Activated CD8-positive, alpha-beta T cell treated with anti-CD3 and anti-CD28 coated beads for 36 hours (primary cell): ENCODE measurements at places on chromosomes 5 and 9. TPM values are rescaled to one million over a fixed set of nuclear protein-coding genes. Genes with fewer than 3 reads are reported as not detected.

GRCh38 chr5:172008689-172009141 is 2.3 kb upstream of the FBXW11 start:
- DNase-seq, result no peak
- H3K4me1 ChIP-seq, result peaks cover 33% of the 10 kb centered on the region
- no peak overlapping the region for H3K27ac ChIP-seq
- H3K27me3 ChIP-seq, result no peaks in the 10 kb centered on the region
- peaks cover 17% of the 10 kb centered on the region for H3K36me3 ChIP-seq

Gene CCDC192
- not detected for total RNA-seq

DNA sequence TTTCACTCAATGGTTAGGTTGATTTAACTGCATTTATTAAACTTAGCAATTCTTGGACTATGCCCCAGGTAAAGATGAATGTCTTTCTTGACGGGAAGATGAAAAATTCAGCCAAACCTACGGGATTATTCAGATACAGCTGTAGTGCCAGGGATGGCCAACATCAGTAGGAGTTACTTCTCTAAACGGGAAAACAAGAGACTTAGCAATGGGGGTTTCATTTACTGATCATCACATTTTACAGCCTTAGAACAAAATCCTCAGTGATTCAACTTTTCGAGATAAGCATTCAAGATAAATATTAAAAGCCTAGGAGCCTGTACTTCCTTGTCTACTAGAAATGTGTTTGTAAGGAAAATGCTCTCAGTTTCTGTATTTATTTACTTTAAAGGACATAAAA is 46.1 kb downstream of the S1PR3 start:
- DNase-seq, result no peak
- H3K27me3 ChIP-seq, result peaks cover 25% of the 10 kb centered on the region
- H3K4me1 ChIP-seq, result no peaks in the 10 kb centered on the region

- DNase-seq, result no peak
- H3K4me1 ChIP-seq, result no peaks in the 10 kb centered on the region
- no peaks in the 10 kb centered on the region for H3K36me3 ChIP-seq
- no peak overlapping the region for H3K4me3 ChIP-seq
- no peaks in the 10 kb centered on the region for H3K27me3 ChIP-seq
- no peak overlapping the region for H3K27ac ChIP-seq
Observed at GRCh38 chr5:169728-170094, 21.6 kb upstream of the LRRC14B start.

DNA sequence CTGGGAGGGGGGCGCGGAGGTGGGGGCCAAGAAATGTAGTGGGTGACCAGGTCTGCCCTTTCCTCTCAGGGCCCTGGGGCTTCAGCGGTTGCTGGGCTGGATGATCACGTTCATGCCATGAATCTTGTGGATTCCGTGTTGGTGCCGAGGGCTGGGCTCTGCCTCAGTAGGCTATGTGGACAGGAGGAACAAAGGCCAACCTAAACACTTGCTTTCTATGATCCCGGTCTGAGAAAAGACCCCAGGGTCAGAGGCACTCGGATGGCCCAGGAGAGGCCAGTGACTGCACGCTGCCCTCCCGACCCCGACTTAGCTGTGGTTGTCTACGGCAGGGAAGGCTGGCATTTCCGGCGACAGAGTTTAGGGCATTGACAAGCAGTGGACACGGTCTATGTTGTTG is 26.6 kb downstream of the PHF2 start:
- peaks cover 21% of the 10 kb centered on the region for H3K36me3 ChIP-seq
- no peak for DNase-seq
- peaks cover 39% of the 10 kb centered on the region for H3K4me1 ChIP-seq
- no peaks in the 10 kb centered on the region for H3K27me3 ChIP-seq
- H3K4me3 ChIP-seq, result no peak overlapping the region

DNA sequence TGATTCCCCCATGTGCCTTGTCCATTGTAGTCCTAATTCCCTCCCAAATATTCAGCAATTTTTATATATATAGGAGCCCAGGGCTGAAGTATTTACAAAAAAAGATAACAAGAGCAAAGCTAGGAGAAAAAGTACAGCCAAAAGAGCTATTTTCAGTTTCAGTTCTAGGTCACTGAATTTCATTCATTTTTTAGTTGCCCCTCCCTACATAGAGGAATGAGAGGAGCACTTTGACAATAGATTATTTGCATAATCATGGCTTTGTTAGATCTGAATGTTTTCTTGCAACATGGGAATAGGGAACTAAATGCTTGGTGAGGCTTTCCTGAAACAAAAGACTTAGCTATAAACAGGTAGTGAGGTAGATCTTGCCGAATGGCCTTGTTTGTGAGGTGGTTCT is 15.3 kb upstream of the F2RL2 start:
- no peaks in the 10 kb centered on the region for H3K27me3 ChIP-seq
- H3K27ac ChIP-seq, result peak overlapping the region; percentile 51
- H3K4me1 ChIP-seq, result peaks cover 6% of the 10 kb centered on the region

DNA sequence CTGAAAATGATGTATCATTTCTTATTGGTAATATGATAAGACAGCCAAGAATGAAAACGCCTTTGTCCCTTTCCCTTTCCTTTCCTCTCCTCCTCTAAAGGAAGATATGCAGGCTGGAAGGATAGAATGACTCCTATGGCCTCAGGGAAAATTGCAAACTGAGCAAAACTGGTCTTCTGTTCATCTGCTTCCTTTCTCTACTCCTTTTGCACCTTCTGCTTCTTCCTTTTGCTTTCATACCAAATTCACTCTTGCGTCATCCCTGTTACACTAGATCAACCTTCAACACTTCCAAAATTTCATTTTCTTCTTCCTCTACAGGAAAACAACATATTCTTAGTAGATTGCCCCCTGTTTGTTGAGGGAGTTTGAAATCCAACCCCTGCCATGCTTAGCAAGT is 234.1 kb downstream of the ADAMTS6 start:
- no peaks in the 10 kb centered on the region for H3K36me3 ChIP-seq
- no peaks in the 10 kb centered on the region for H3K27me3 ChIP-seq
- no peak overlapping the region for H3K27ac ChIP-seq
- H3K4me1 ChIP-seq, result no peaks in the 10 kb centered on the region
- no peak overlapping the region for H3K4me3 ChIP-seq

- H3K27ac ChIP-seq, result no peak overlapping the region
- H3K27me3 ChIP-seq, result no peaks in the 10 kb centered on the region
- DNase-seq, result no peak
- no peaks in the 10 kb centered on the region for H3K36me3 ChIP-seq
- H3K4me3 ChIP-seq, result no peak overlapping the region
Observed at GRCh38 chr5:60362158-60362557, 337.8 kb downstream of the DEPDC1B start.

- H3K27me3 ChIP-seq, result peaks cover 2% of the 10 kb centered on the region
- H3K4me1 ChIP-seq, result no peaks in the 10 kb centered on the region
- DNase-seq, result no peak
- H3K4me3 ChIP-seq, result no peak overlapping the region
- H3K27ac ChIP-seq, result no peak overlapping the region
- H3K36me3 ChIP-seq, result no peaks in the 10 kb centered on the region
Observed at GRCh38 chr9:73782166-73782565, 630.5 kb downstream of the ANXA1 start.

Gene ANKRD34B
- not detected for total RNA-seq

DNA sequence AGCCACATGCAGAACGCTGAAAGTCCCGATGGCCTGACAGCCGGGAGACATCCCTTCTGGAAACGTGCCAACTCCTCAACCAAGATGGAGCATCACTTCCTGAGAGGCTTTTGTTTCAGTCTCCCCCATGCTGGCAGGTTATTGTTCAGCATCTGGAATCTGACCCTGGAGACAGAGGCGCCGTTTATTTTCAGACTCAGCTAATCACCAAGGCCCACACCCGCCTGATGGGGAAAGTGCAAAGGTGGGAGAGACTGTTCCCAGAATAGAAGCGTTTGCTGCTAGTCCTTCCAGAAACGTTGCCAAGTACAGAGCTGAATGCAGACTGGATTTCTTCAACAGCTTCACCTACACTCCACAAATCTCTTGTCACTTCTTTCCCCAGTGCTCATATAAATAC is 41.8 kb upstream of the S1PR3 start:
- no peak overlapping the region for H3K4me3 ChIP-seq
- peaks cover 5% of the 10 kb centered on the region for H3K27me3 ChIP-seq
- H3K4me1 ChIP-seq, result peaks cover 2% of the 10 kb centered on the region
- no peak overlapping the region for H3K27ac ChIP-seq
- DNase-seq, result no peak

DNA sequence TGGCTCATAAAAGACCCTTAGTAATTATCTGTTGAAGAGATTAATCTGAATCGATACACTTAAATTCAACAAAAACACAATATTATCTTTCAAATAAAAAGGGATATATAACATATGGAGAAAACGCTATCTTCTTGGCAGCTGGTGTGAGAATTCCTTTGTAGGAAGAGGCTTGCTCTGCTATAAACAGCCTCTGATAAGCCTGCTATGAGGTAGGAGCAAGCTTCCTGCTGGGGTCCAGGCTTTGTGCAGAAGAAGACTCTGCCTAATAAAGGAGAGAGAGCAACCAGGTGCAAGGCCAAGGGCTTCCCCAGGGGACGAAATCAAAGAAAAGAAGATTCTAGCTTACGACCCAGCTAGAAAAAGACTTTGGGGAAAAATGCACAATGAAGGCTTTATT is 43.3 kb upstream of the SSBP2 start:
- no peak overlapping the region for H3K27ac ChIP-seq
- H3K4me1 ChIP-seq, result no peaks in the 10 kb centered on the region
- no peak overlapping the region for H3K4me3 ChIP-seq
- no peak for DNase-seq
- H3K27me3 ChIP-seq, result no peaks in the 10 kb centered on the region
- H3K36me3 ChIP-seq, result no peaks in the 10 kb centered on the region

DNA sequence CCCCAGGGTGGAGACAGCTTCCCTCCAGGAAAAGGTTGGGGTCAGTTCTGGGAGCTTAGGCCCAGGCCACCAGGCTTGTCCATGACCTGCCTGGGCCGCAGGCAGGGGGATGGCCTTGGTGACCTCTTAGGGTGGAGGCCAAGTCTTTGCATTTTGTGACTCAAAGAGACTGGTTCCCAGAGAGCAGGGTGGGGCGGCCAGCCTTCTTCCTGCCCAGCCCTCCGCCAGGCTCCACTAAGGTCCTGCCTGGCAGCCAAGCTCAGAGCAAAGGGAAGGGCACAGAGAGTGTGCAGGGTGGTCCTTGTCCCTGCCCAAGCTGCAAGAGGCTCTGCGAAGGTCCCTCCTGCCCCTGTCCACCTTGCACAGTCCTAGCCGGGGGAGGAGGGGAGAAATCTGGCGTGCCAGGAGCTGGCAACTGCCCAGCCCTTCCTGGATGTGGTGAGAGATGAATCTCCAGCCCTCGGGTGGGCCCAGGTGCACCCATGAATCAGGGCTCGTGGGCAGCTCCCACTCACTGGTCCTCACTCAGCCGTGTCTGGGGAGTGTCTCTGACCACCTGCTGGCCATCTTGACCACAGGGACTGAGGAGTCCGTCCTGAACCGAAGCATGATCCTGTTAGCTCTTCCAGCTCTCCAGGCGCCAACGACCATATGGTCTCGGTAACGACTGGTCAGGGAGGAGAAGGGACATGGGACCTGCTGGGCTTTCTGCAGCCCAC is 2.3 kb upstream of the PTGDS start:
- no peak for DNase-seq
- no peaks in the 10 kb centered on the region for H3K36me3 ChIP-seq
- no peak overlapping the region for H3K4me3 ChIP-seq
- peaks cover 20% of the 10 kb centered on the region for H3K4me1 ChIP-seq
- H3K27me3 ChIP-seq, result no peaks in the 10 kb centered on the region

DNA sequence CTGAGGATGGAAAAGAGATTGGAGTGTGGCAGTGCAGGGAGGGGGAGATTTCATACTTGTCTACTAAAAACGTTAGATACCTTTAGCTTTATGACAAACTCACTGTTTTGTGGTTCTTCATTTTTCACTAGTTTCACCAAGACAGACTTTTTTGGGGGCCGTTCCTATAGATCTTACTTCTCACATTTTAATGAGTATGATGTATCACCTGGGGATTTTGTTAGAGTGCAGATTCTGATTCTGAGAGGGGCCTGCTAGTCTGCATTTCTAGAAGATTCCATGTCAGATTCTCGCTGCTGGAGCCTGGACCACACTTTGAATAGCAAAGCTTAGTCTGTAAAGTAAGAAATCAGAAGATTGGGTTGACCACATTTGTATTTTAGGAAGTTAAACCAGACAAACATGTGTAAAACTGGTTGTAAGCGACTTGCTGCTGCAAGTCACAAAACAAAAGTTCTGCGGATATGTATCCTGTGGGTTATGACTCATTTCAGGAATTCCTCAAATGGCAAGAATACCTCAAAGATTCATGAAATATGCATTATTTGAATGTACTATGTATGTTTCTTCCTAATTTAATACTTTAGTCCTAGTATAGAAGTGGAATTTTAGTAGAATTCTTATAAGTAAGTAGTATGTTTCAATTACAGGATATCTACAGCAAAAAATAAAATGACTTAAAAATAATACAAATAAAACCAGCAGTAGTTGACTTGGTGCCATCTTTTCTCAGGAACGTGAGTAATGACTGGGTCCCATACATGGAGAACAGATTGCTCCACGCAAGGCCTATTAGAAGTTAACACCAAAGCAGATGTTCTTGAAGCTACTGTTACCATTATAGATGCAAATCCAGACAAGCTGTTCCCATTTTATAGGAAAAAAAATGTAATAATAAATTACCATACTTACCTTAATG is 27.8 kb downstream of the NFIL3 start:
- peaks cover 16% of the 10 kb centered on the region for H3K4me1 ChIP-seq
- H3K27ac ChIP-seq, result peak overlapping the region; percentile 89
- H3K4me3 ChIP-seq, result peak overlapping the region; percentile 28
- H3K36me3 ChIP-seq, result no peaks in the 10 kb centered on the region

Gene FEM1C
- total RNA-seq, result 16.6 TPM

- no peak for DNase-seq
- H3K4me1 ChIP-seq, result no peaks in the 10 kb centered on the region
Observed at GRCh38 chr5:65141493-65141892, 340.2 kb downstream of the ADAMTS6 start.

Gene ZNF462
- total RNA-seq, result not detected

GRCh38 chr9:80233102-80233843 is 661.5 kb downstream of the TLE4 start:
- no peak overlapping the region for H3K4me3 ChIP-seq
- H3K27ac ChIP-seq, result no peak overlapping the region
- peaks cover 2% of the 10 kb centered on the region for H3K27me3 ChIP-seq
- no peaks in the 10 kb centered on the region for H3K36me3 ChIP-seq
- no peaks in the 10 kb centered on the region for H3K4me1 ChIP-seq
- DNase-seq, result no peak

DNA sequence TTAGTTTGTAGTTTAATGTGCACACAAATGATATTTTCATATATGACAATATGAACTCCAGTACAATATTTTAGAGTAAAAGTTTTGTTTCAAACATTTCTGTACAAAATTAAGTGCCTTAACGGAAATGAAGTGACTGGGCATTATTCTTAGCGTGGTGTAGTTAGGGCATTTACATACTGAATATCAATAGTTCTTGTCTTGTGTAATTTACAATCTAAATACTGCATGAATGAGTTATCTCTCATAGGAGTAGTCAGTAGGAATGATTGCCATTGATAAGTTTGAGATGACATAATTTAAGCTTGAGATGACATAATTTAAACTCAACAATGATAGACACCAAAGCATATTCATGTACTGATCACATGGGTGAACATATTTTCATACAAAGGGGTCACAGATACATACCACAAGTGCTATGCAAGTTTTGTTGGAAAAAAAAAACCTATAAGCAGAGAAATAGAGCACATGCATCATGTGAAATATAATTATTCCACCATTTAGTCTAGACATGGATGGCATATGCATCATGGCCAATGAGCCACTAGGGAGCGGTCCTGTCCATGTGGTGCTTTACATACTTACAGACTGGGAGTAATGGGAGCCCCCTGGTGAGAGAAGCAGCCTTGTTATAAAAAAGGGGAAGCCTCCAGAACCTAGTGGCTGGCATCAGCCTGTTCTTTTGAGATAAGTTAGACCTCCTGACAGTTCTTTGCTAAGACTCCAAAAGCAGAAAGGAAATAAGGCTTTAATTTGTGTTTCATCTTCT is 1523.9 kb downstream of the MAT2B start:
- H3K4me3 ChIP-seq, result no peak overlapping the region
- no peaks in the 10 kb centered on the region for H3K36me3 ChIP-seq
- H3K27ac ChIP-seq, result no peak overlapping the region
- no peaks in the 10 kb centered on the region for H3K4me1 ChIP-seq
- H3K27me3 ChIP-seq, result no peaks in the 10 kb centered on the region

Gene NUP188
- 110 TPM for total RNA-seq

Gene KLHL3
- total RNA-seq, result 9.2 TPM
